ENCODE measurements at places on chromosomes 7 and 10.

GRCh38 chr7:68073701-68074100, 1077.1 kb downstream of the TYW1 start:
- no peak for DNase-seq

DNA sequence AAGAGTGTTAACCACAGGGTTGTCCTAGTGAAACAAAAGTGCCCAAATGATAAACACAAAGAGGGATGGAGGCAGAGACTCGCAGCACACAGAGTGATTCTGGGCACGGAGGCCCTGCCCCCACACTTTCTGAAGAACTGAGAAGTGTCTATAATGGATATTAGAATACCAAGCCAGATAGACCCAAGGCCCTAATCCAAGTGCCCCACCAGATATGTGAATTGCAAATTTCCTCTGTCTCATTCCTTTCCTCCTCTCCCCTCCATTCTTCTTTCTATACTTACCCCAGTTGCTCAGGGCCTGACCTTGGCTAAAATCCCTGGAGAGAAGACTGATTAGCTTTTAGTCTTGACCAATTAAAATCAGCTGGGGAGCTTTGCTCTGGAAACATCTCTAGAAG, 106.8 kb upstream of the AOAH start:
- DNase-seq: no peak

DNA sequence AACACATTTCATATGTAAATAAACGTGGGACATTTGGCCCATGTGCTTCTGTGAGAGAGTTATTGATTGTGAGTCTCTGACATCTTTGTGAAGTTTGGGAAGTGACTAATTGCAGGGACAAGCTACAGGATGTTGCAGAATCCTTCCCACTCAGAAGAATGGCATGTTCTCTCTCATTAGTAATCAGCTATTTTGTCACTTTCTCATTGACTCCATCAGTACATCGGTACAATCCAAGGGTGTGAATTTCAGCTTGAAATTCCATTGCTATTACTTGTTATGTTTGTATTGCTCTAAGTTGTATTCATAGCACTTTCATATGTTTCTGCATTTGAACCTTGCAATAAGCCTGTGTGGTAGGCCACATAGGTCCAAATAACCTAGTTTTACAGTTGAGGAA, 100.0 kb upstream of the KCNMA1 start:
- no peak for DNase-seq

GRCh38 chr10:75407713-75408508, 6.3 kb upstream of the ZNF503 start:
- DNase-seq: no peak

GRCh38 chr7:28806841-28807240, 151.3 kb downstream of the TRIL start:
- DNase-seq: no peak

DNA sequence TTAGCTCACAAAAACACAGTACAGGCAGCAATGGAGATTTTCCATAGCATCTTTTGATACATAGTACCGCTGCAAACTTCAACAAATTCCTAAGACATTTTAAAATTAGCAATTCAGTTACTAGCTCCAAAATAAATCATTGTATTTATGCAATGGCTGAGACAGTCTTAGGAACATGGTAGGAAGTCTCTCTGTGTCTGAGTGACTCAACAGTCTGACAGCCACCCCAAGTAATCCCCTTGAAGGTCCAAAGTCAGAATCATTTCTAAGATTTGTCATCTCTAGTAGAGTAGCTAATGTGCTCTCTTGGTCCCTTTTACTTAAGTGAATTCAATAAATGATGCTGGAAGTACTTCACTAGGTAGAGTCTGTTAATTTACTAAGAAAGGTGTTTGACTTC, 93.8 kb upstream of the NOBOX start:
- DNase-seq: no peak

GRCh38 chr10:113326160-113327111, 226.4 kb upstream of the HABP2 start:
- DNase-seq: no peak

GRCh38 chr10:56258378-56258777, 102.7 kb downstream of the ZWINT start:
- DNase-seq: no peak

DNA sequence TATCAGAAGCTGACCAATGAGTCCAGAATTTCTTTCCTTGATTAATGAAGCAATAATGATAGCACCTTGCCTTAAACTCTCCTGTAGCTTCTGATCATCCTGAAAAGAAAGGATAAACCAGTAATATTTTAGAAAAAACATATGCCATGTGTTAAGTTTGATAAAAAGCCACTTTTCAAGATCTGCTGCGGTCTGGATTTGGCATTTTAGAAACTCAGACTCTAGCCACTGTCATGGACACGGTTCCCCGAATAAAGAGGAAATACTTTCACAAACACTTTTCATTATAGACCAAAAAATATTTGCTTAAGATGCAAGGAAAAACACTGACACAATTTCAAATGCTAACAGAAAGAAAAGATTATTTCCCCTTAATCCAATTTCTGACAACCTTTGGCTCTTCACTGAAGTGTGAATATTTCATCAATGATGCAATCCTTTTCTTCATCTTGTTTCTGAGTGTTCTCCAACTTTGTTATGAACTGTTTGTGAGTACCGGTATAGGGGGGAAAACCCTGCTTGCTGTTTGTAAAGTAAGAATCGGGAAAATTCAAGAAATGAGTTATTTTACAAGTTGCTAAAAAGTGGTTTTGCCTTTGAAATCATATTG, 329.5 kb downstream of the CRPPA start:
- DNase-seq: no peak

GRCh38 chr10:75935650-75936400, 504.4 kb downstream of the LRMDA start:
- no peak for DNase-seq

DNA sequence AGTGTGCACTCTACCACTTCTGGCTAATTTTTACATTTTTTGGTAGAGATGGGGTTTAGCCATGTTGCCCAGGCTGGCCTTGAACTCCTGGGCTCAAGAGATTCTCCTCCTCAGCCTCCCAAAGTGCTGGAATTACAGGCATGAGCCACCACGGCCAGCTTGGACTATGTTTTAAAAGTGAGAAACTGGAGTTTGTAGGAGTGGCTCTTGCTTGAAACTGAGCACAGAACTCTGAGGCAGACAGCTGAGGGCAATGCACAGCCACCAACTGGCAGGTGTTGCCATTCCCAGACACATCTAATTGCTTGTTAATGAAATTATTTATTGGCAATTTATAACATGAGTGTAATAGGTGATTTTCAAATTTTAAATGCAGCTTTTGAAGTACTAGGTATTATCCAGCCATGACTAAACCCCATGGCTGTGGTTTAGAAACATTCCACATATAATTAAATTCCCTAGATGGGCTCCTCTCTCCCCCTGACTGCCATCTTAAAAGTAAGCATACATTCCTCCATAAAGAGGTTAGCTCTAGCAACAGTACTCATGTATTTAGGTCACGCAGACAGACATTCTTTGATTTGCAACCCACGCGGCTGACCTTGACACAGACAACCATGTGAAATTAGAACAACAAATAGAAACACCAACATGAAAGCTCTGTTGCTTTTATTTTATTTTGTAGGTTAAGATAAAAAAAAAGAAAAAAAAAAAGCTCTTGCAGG, 19.8 kb downstream of the PANK1 start:
- DNase-seq: no peak

DNA sequence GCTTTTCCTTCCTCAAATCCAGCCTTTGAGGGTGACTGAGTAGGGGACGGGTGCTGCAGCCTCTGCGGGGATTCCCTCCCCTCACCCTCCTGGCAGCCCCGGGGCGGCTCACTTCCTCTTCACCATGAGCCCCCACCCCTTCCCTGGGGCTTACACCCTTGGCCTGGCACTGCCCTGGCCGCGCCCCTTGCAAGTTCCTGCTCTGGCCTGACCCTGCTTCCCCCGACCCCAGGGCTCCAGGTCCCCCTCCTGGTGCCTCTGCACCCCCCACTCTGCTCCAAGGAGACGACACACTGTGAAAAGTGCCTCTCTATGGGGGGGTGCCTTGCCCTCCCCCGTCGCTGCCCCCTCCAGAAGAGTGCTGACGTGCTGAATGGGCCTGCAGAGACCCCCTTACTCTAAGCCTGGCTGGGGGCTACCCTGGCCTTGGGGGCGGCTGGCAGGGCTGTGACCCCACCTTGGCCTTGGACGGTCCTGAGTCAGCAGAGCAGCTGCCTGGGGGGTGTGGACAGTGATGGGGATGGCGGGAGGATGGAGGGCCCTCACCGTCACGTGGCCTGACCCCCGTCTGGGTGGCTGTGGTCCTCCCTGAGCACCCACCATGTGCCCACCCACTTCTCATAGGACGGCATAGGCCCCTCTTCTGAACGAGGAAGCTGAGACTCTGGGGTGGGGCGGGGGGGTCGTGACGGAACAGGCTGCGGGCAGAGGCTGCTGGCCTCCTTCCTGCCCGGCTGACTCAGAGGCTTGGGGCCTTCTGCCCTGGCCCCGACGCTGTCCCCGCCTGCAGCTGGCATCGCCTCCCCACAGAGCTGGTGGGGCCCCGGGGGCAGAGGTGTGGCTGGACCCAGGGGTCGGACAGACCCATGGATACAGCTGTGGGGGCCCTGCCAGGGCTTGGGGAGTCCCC, 9.8 kb downstream of the LFNG start:
- no peak for DNase-seq
